ENCODE measurements at places on chromosomes 12 and 14. TPM values are rescaled to one million over a fixed set of nuclear protein-coding genes. Genes with fewer than 3 reads are reported as not detected.

DNA sequence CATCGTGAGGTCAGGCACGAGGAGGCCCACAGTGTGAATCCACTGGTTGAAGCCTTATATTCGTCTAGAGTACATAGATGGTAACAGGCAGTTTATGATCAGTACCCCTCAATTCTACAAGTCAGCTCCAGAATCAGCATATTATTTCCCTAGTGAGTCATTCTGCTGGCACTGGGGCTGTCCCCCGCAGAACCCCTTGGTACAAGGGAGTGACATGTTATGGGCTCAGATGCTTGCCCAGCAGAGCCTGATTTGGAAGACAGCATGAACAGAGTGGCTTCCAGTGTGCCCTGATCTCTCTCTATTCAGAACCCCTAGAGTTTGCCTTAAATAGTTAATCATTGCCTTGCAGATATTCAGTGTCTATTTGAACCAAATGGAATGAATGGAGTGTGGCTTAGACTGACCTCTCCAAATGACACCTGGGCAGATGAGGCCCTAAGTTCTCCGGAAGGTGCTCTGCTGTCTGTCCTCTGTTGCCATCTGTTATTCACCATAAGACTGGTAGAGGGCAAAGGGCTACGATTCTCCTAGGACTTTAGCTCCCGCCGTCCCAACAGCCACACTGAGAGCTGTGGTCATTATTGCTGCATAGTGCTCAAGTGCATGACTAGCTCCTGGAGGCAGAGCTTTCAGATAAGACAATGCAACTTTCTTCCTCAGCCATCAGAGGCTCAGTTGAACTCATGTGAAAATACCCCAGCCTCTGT, 41.1 kb downstream of the CACNA2D4 start:
- no peak overlapping the region for H3K27ac ChIP-seq
- H3K36me3 ChIP-seq: no peaks in the 10 kb centered on the region
- no peaks in the 10 kb centered on the region for H3K4me1 ChIP-seq

GRCh38 chr12:96466939-96467751, 22.2 kb upstream of the CFAP54 start:
- H3K27ac ChIP-seq: no peak overlapping the region
- no peak overlapping the region for H3K4me3 ChIP-seq
- no peaks in the 10 kb centered on the region for H3K4me1 ChIP-seq
- DNase-seq: no peak
- no peaks in the 10 kb centered on the region for H3K36me3 ChIP-seq
- no peaks in the 10 kb centered on the region for H3K27me3 ChIP-seq

DNA sequence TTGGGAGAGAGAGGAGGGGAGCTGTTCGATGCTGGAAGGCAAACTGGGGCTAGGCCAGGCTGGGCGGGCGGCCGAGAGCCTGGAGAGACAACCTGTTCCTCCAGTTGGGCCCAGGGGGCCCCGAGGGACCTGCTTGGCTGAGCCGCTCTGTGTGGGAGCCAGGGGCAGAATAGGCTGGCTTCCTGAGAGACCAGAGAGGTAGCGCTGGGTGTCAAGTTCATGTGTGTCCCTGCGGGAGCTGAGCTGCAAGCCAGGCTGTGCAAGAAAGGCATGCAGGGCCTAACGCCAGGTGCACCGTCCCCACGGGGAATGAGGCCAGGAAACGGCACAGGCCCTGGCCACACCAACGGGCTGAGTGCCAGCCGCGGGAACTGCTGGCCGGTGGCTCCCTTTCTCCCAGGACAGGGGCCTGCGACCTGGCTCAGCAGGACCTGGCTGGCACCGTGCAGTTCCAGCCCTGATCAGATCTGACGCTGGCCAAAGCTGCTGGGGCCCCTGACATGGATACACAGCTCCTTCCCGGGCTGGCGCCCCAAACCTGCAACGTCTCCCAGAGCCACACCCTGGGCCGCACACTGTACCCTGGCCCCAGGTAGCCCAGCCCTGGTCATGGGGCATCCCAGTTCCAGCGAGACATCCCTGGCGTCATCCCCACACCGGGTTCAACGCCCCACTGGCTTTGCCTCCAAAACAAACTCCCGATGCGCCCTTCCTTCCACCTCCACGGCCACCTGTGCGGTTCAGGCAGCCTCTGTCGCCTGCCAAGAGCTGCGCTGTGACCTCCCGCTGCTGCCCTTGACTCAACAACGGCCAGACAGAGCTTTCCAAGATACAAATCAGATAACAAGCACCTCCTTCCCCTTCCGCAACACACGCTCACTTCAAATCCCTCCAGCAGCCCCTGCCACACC, 65.0 kb downstream of the RFLNA start:
- no peak for DNase-seq
- H3K27ac ChIP-seq: peak overlapping the region; percentile 42
- H3K4me3 ChIP-seq: no peak overlapping the region
- H3K4me1 ChIP-seq: peaks cover 10% of the 10 kb centered on the region
- H3K27me3 ChIP-seq: no peaks in the 10 kb centered on the region

DNA sequence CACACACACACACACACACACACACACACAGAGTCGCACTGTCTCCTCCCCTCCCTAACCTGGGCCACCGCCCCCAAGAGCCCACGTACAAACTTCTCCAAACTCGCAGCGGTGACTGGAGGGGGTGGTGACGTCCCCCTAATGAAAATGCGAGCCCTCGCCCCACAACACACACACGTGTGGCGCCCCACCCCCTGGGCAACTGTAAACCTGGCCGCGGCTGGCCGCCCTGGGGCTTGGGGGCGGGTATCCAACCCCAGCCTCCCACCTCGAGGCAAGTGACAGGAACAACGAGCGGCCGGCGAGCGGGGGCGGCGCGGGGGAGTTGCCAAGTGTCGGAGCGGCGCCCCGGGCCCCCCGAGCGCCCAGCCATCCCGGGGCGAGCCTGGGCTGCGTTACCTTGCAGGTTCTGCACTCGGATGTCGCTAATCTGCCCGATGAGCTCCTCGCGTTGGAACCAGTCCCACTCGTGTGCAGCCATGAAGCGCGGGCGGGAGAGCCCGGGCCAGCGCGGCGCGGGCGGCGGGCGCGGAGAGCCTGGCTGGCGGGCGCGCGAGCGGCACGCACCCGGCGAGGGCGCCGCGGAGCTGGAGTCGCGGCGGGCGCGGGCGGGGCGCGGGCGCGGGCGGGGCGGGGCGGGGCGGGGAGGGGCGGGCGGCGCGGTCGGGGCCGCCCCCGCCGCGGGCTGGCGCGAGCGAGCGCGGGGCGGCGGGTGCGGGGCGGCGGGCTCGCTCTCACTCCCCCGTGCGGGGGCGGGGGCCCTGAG, at the start of gene CLMN:
Gene CLMN, minus strand, starts transcription at position 597 of the 766 bp plus-strand sequence. Its CDS starts 116 bp downstream, at position 481.
- no peaks in the 10 kb centered on the region for H3K27me3 ChIP-seq
- peak; percentile 70 for DNase-seq
- peak within 1 kb of the TSS; percentile 99 for H3K4me3 ChIP-seq
- H3K4me1 ChIP-seq: peaks cover 15% of the 10 kb centered on the region
- no peaks in the 10 kb centered on the region for H3K36me3 ChIP-seq

LTBR gene
- total RNA-seq: 311 TPM

GRCh38 chr12:42589465-42590329, at the start of gene PRICKLE1:
Gene PRICKLE1 (minus strand): TSS chr12:42589746. CDS start chr12:42472516, 117,230 bp downstream.
- H3K4me1 ChIP-seq: no peaks in the 10 kb centered on the region
- no peaks in the 10 kb centered on the region for H3K27me3 ChIP-seq
- peak within 1 kb of the TSS; percentile 64 for H3K4me3 ChIP-seq
- H3K27ac ChIP-seq: peak within 1 kb of the TSS; percentile 49
- no peaks in the 10 kb centered on the region for H3K36me3 ChIP-seq

Data from Peyer's patch (tissue), 4 donors.